Epithelial cell of alveolus of lung (primary cell): ENCODE measurements at places on chromosomes 5 and 9. TPM values are rescaled to one million over a fixed set of nuclear protein-coding genes. Genes with fewer than 3 reads are reported as not detected.

The AIF1L gene
- 0.08 and 0.13 TPM in 2 replicates for total RNA-seq

The ENTPD8 gene
- total RNA-seq: not detected in 2 replicates

The GPRIN1 gene
- total RNA-seq: 4.5 and 12.0 TPM in 2 replicates

The FAM153A gene
- not detected in 2 replicates for total RNA-seq

The SUB1 gene
- total RNA-seq: 201 and 256 TPM in 2 replicates

The SV2C gene
- not detected in 2 replicates for total RNA-seq

The CDKN2B gene
- 1.2 and 42.5 TPM in 2 replicates for total RNA-seq

The PLAC8L1 gene
- total RNA-seq: not detected in 2 replicates
